Left ventricle myocardium inferior (tissue), 1 donor: ENCODE measurements at places on chromosomes 3 and 15. TPM values are rescaled to one million over a fixed set of nuclear protein-coding genes. Genes with fewer than 3 reads are reported as not detected.

GRCh38 chr3:101602731-101603130 lies 28.8 kb downstream of the PCNP start:
- DNase-seq, result no peak

DNA sequence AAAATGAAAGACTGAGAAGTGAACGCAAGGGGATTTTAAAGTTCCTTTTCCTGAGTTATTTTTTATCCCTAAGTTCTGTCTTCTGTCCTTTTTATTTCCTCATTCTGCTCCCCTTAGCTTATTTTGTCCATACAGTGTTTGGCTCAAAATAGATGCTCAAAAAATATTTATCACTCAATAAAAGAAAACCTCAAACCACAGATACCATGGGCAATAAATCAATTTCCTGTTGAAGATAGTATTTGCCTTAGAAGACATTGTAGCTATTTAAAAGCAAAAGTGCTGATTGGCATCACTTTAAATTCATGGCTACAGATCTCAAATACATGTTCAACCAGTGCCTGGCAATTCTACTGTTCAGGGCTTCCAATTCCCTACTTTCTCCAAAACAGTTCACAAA lies 316.5 kb upstream of the ADAMTS9 start:
- DNase-seq, result no peak

DNA sequence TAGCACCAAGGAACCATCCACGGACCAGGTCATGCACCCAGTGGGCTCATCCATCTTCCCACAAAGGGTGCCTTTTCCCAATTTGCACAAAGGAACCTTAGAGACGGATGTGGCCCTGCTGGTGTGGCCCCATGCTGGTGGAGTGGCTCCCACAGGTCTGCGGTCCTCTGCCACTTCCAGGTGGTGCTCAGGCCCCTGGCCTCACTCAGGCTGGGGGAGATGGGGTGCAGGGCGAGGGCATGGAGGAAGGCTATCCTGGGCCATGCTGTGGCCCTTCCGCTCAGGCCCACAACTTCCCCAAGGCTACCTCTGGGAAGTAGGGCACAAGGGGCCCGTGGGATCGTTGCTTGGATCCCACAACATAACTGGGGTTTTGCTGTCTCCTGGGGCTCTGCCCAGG lies 5.2 kb upstream of the SYNM start:
- DNase-seq, result no peak

DNA sequence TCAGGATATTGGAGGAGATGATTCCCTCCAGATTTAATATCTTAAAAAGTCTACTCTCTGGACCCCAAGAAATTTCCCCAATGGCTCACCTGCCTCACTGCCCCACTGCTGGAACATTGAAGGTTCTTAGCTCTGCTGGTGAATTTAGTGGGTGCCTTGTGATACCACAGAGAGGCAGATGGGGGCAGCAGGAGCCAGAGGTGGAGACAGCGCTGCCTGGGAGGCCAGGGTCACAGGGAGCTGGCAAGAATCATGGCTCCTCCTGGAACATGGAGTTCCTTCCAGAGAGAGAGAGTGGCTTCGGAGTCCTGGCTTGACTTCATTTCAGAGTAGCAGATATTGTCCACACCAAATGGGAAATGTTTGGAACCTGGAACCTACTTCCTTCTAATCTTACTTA lies 263.5 kb upstream of the CFAP20DC start:
- DNase-seq, result peak; percentile 51

DNA sequence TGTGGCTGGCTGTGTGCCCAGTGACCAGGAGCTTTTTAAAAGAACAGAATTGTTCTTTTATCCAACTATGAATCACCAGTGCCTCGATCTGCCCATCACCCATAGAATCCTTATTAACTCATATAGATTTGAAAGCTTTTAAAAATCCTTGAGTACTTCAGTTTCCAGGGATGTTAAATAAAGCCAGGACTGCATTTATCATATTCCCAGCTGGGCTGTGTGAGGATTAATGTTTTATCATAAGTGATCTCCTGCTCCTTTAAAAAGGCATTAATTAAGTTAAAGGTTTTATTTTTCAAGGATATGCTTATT lies 234.0 kb downstream of the MYRIP start:
- no peak for DNase-seq

- no peak for DNase-seq
Measured at GRCh38 chr3:103006526-103007183, 571.8 kb downstream of the ZPLD1 start.

- no peak for DNase-seq
Measured at GRCh38 chr15:94098921-94099573, 132.3 kb upstream of the MCTP2 start.

DNA sequence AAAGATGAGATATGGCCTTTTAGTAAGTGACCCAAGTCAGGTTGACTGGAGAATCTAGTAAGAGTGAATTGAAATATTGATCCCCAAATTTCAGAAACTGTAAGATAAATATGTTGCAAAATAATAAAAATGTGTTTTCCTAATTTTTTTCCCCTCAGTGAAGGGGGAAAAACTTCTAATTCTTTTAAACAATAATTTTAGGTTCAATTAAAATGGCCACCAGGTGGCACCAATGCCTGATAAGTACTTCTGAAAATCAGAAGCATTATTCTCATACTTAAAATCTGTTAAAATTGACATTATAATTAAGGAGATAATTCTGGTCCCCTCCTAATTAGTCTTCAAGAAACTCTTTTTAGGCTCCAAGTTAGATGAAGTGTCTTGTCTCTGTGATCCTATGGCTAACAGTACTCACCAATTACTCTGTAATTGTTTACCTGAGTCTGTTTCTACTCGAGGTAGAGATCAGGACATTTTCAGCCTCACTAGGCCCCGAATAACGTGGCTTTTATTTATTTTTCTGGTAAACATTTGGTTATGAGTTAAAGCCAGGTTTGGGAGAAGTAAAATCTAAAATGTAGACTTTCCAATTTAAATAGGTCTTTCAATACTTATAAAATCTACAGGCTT lies 52.6 kb downstream of the NMD3 start:
- no peak for DNase-seq

DNA sequence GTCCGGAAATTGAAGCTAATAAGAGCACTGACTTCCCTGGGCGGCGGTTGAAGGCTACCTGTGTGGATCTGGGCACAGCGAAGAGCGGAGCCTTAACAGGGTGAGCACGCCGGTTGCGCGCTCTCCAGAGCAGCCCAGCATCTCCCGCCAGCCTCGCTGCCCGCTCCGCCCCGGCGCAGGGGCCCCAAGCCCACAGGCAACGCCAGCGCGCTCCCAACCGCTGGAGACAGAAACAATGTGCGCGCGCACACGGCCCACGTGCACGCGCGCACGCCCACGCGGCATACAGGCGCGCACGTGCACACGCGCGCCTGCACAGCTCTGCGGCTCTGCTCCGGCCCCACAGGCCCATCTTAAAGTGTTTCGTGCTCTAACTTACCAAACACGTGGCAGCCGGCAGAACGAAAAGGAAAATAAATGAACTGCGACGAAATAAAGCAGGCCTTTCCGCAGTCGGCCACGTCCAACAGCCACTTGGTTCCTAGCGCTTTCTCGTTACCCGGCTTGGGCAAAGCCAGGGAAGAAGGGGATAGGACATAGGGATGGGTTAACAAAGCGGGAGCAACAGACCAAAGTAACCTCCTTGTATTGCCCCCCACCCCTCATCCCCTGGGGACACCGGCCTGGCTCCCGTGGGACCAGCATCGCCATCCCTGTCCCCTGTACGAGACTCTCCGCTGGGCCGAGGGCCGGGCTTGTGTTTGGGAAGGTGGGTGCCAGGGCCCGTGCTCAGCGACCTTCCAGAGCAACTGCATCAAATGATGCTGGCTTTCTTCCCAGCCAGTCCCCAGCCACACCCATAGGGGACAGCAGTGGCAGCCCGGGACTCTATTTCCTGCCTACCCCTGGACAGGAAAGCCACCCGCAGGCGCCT lies 203.7 kb downstream of the ABHD5 start:
- DNase-seq, result peak; percentile 50

GRCh38 chr15:37131621-37132020 lies 31.3 kb upstream of the MEIS2 start:
- no peak for DNase-seq

DNA sequence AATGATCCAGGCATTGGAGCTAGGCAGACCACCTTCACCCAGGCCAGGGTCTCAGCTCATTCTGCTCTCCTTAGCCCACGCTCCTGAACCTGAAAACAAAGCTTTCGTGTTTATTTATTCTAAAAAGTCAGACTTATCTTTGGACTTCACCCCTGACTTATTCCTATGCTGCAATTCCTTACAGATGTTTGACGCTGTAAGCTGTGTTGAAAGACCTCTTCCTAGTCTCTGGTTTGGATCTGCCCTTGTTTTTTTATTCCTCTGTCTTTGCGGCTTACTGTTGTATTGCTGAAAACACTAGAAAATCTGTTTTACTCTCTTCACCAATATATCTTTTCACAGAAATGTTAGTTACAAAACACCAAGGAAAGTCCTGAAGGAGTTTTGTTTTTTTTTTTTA lies 40.5 kb upstream of the LDHAL6B start:
- DNase-seq, result no peak

- peak; percentile 67 for DNase-seq
Measured at GRCh38 chr15:78000091-78000926, 77.2 kb downstream of the TBC1D2B start.

GRCh38 chr15:60767134-60767824 lies 288.3 kb upstream of the ICE2 start:
- no peak for DNase-seq

DNA sequence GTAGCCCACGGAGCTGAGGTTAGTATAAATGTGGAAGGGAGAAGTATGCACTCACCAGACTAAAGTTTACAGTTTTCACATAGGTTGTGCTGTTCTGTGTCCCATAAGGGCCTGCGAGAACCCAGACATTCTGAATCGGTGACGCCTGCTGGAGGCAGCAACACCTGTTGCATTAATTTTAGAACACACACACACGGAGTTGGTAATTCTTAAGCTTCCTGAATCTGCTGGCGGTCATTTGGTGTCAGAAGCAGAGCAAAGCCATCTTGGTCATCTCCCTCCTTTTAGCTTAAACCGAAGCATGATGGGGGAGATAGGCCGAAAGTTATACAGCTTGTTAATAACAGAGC lies 41.1 kb upstream of the AP3B2 start:
- no peak for DNase-seq

- DNase-seq, result no peak
Measured at GRCh38 chr15:63402498-63403253, 21.0 kb upstream of the CA12 start.

DNA sequence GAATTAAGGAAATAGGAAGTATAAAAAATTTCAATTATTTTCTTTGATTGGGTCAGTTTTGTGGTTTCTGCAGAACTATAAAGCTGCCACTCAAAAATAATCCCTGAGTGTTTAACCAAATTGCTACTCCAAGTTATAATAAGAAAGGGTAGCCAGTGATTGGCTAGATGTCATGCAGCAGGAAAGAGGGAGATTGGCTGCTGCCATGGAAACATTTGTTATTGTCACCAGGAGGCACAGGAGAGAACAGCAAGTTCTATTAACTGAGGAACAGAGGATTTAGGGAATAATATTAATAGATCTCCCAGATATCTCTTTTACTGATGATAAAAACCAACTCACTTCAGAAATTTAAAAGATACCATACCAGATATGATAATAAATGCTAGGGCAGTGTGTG lies 42.6 kb downstream of the CLDN1 start:
- no peak for DNase-seq

DNA sequence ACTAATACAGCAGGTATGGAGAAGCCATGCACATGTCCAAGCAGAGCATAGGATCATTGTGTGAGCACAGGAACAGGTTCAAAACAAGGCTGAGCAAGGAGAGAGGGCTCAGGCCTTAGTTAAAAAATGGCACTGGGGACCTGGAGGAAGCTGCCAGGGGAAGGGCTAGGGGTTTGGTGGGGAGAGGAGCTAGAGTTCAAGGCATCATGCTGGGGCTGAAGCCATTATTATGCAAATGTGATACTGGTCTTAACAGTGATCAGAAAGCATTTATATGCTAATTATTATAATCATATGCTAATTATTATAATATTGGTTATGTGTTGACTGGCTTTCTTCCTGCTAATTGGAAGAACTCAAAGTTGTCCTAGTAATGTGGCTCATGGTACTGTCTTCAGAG lies 546.0 kb upstream of the CFAP20DC start:
- no peak for DNase-seq

- DNase-seq, result peak; percentile 25
Measured at GRCh38 chr15:83380682-83381081, 66.5 kb upstream of the SH3GL3 start.

The CPEB1 gene
- 1.6 TPM for total RNA-seq

The FSD2 gene
- total RNA-seq, result 108 TPM

The IL17RB gene
- 0.47 TPM for total RNA-seq

The PARP9 gene
- total RNA-seq, result 12.6 TPM

The GOLGA6A gene
- not detected for total RNA-seq

The PLS1 gene
- 2.6 TPM for total RNA-seq

The NEO1 gene
- 9.0 TPM for total RNA-seq

The GOLGA8J gene
- 0.41 TPM for total RNA-seq

The ST8SIA2 gene
- 3.6 TPM for total RNA-seq

The WDR93 gene
- not detected for total RNA-seq

The HIGD2B gene
- not detected for total RNA-seq

The GOLGA6L4 gene
- total RNA-seq, result 1.1 TPM

The RAB11A gene
- total RNA-seq, result 146 TPM

The MAP3K13 gene
- total RNA-seq, result 8.4 TPM

The NAALADL2 gene
- total RNA-seq, result 5.8 TPM
